NCI-H510A (cell line): ENCODE measurements at places on chromosomes 6 and 20.
A peak's percentile ranks its signal among the peaks of the same experiment; 100 is the strongest.

DNA sequence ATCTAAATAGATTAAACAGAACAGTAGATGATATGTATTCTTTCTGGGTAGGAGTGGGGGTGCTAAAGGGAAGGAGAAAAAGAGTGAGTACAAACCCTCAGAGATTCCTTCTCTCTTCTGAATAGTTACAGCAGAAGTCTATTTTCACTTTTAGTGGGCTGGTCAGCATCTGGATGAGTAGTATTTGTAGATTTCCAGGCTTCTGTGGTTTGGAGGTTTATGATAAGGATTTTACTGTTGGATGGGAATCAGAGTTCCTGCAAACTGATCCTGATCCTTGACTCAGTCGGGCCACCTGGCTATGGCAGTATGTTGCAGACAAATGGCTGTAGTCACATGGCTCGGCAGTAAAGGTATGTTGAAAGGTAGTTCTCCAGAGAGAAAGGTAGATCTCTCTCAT is 84.3 kb upstream of the IFNGR1 start:
- DNase-seq = no peak

DNA sequence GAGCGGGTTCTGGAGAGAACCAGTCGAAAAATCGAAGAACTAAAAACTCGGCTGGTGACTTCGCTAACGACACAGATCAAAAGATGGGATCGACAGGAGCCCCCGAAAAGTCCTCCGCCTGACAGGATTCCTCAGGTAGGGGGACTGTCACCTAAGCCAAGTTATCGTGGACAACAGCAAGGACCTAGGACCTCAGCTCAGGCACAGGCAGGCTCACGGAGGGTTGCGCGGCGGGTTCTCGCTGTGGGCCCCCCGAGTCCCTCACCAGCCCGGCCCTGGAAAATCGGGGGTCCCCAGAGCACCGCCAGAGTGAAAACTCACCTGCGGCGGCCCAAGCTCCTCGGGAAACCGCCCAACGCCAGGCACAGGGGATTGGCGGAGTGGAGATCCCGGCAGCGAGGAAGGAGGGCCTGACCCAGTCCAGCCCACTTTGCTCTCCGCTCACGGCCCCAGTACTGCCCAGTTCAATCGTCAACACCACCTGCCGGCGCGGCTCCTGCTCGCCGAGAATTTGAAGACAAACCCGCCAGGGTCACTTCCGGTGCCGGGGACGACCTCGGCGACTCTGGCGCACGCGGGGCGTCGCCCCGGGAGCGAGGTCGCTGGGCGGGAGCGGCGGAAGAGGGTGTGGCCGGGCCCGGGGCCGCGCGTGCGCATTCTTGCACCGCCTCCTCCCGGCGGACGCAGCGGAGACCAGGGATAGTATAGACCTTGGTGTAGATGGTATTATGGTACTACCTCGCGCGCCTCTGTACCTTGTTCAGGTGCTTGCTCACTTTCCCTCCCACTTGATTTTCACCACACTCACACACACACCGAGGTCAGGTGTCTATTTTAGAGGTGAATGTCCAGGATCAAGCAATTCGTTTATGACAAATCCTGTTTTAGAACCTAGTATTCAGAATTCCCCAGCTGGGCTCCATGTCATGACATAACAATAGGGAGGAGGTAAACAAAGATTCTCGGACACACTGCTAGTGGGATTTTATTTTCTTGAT is at the start of gene KATNA1:
Gene KATNA1, minus strand, starts transcription at position 567 of the 998 bp plus-strand sequence. CDS start 10,167 bp downstream, outside the sequence.
- peak; percentile 79 for DNase-seq

- DNase-seq = no peak
These were observed 164.5 kb downstream of the MOXD1 start for GRCh38 chr6:132236744-132237143.

DNA sequence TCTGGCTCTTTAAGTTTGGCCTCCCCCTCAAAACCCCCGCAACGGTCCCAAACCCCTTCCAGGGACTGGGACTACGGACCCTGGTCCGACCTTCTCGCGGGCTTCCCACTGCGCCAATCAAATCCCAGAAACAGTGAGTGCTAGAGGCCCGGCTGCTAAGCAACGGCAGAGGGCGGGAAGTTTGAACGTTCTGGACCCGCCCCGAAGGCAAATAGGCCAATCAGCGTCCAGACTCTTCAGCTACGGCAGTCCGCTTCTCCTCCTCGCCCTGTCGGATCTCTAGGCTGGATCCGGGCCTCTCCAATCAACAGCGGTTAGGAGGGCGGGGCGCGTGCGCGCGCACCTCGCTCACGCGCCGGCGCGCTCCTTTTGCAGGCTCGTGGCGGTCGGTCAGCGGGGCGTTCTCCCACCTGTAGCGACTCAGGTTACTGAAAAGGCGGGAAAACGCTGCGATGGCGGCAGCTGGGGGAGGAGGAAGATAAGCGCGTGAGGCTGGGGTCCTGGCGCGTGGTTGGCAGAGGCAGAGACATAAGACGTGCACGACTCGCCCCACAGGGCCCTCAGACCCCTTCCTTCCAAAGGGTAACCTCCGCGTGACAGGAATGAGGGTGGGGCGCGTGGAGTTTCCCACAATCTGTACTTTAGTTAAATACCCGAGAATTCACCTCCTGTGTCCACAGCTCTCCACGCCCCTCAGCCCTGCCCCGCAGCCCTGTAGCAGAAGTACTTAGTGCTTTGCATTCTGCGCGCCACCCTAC is at the start of gene MSH5:
Gene MSH5, plus strand, starts transcription at position 367 of the 758 bp plus-strand sequence. CDS start 462 bp downstream, outside the sequence.
- peak; percentile 99 for DNase-seq

DNA sequence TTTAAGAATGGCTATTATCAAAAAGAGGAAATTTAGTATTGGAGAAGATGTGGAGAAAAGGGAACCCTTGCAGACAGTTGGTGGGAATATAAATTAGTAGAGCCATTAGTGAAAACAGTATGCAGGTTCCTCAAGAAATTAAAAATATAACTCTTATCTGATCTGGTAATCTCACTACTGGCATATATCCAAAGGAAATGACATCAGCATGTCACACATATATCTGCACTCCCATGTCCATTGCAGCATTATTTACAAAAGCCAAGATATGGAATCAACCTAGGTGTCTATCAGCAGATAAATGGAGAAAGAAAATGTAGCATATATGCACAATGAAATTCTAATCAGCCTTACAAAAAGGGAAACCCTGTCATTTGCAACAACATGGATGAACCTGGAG is 2.6 kb downstream of the SIRPG start:
- no peak for DNase-seq

- DNase-seq = no peak
These were observed 61.0 kb downstream of the ARHGAP18 start for GRCh38 chr6:129648819-129649491.

DNA sequence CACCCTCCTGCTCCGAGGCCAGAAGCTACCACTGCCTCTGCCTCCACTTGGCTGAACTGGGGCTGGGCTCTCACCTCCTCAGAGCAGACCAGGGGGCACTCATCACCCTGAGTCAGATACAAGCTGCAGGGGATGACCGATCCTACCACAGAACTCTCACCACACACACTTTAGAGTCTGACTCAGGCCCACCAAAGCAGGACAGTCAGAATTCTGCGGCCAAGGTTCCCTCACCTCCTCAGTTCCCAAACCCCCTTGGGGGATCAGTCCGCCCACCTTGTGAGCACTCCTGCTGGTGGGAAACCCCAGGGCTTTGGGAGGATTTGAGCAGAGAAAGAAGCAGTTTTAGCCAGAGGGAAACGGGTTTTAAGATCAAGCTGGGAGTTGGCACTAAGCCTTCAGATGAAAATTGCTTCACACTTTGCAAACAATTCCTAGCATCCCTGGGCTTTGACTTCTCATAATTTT is 587.8 kb upstream of the JAG1 start:
- DNase-seq = no peak

DNA sequence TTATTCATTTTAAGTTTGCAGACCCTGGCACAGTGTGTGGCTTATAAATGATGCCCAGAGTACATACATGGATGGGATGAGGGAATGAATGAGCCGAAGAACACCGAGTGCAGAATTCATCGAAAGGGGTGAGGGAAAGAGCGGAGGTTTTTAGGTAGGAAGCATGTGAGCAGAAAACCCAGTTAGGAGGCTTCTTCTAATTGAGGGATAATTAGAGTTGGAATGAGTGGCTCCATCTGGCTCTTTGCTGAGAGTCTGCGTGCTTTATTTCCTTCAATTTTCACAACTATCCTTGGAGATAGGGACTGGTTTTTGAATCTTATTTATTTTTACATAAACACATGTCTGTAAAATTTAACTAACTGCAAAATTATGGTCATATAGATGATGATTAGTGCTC is 150.7 kb downstream of the DOK5 start:
- DNase-seq = no peak
